Stomach (tissue), 19 donors: ENCODE measurements at places on chromosomes 1 and 21. TPM values are rescaled to one million over a fixed set of nuclear protein-coding genes. Genes with fewer than 3 reads are reported as not detected.

The TCHH gene
- not detected for total RNA-seq

The CHAF1B gene
- 0.29 TPM for total RNA-seq

The SEMA6C gene
- total RNA-seq, result 10.1 TPM

The RGS13 gene
- not detected for total RNA-seq

The BTG3 gene
- 37.8 TPM for total RNA-seq
